ENCODE measurements at places on chromosomes 6 and 20.

DNA sequence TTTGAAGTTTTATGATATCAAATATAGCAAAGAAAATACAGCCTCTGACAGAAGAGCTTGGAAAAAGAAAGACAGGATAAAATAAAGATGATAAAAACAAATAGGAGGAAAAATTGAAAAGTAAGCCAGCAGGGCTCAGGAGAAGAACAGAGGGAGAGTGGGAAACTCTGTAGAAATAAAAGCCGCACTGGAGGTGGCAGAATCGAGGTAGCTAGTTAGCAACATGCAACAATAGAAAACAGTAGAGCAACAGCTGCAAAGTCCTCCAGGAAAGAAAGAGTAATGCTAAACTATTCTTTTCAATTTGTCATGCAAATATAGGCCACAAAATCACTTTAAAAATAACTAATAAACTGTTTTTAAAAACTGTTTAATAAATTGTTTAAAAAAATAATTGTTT lies 28.8 kb downstream of the HBS1L start:
- DNase-seq, result no peak

- DNase-seq, result no peak
Measured at GRCh38 chr6:102841060-102841459, 1447.6 kb downstream of the GRIK2 start.

- DNase-seq, result peak; percentile 47
Measured at GRCh38 chr6:136647363-136647852, 97.2 kb upstream of the MAP7 start.

GRCh38 chr6:6823030-6823429 lies 234.5 kb downstream of the LY86 start:
- no peak for DNase-seq

GRCh38 chr6:125732398-125732797 lies 17.0 kb upstream of the HEY2 start:
- DNase-seq, result no peak

DNA sequence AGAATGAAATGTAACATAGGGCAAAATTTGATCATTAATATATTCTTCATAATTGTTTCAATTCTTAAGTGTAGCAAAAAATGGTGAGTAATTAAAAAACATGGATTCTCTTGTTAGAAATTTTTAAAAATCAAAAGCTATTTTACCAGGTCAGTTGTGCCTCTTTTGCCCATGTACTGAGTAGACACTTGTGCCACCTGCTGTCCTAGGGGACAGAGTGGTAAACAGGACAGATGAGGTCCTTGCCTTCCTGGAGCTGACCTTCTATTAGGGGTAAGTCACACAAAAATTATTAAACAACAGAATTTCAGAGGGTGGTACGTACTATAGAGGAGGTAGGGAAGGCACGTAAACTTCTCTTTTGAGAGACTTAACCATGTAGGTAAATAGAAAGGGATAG lies 6.5 kb downstream of the RNF24 start:
- no peak for DNase-seq

Data from CD8-positive, alpha-beta memory T cell (primary cell).